ENCODE measurements at places on chromosomes 12 and 14.

- no peak for DNase-seq
These were observed 95.8 kb upstream of the PLEKHG7 start for GRCh38 chr12:92606956-92607355.

DNA sequence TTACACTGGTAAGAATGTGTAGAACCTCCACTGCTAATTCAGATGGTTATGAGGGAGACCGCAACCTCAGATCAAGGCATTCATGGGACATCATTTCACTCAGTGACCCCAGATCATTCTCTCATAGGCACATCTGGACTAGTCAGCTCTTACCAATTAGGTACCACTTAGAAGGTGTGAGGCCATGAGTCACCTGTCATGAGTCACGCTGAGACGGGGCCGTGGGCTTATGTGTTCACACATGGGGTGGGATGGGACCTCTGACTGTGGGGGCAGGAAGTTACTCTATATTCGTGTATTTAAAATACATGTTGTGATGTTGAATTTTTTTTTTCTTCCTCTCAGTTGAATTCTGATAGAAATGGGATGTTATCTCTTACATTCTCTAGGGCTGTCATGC is 55.9 kb downstream of the CCDC92 start:
- DNase-seq = no peak

GRCh38 chr12:97151481-97151880 is 244.4 kb downstream of the NEDD1 start:
- DNase-seq = no peak

GRCh38 chr14:92531106-92531873 is 17.7 kb downstream of the RIN3 start:
- DNase-seq = no peak

DNA sequence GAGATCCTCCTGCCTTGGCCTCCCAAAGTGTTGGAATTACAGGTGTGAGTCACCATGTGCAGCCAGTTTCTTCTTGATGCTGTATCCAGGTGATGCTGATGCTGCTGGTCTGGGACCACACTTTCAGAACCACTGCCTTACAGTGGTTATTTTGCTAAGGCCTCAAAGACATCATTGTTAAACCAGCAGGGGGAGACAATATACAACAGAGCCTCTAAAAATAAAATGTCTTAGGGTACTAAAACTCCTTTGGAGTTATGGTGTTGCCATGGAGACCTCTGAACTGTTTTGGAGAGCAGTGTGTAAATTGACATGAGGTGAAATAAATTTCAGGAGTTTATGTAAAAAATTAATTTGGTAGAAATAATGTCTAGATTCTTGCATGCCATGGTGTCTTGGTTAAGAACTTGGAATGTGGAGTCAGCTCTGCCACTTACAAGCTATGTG is 1.1 kb upstream of the ARG2 start:
- DNase-seq = peak; percentile 74

- no peak for DNase-seq
These were observed 31.2 kb downstream of the DACT1 start for GRCh38 chr14:58668848-58669480.

DNA sequence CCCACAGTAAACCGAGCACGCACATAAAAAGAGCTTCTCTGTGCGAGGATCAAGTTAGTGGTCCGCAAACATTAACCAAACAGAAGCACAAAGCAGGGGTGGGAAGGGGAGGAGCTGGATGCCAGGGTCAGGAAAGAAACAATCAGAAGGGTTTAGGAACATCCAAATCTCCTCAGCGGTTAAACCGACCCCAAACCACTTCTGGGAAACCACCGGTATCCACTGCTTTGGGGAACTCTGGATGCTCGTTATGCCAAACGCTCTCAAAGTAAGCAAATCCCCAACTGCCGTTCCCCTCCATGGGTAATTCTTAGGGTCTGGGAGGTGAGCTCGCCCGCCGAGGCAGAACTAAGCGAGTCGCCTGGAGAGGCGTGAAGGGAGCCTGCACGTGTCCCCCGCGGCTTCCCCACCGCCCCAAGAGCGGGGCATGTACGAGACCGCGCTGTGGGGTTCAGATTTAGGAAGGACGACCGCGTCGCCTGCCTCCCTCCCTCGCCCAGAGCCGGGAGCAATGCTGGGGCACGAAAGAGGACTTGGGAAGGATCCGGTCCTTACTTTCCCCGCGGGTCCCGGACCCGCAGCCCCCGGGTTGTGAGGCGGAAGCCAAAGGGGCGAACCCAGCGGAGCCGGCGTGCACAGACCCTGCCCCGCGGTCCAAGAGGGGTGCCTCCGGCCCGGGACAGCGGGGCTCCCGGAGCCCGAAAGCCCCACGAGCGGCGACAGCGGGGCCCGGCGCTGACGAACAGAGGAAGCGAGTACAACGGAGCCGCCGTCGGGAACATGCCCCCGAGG is 711 bp downstream of the SBNO1 start:
- no peak for DNase-seq

DNA sequence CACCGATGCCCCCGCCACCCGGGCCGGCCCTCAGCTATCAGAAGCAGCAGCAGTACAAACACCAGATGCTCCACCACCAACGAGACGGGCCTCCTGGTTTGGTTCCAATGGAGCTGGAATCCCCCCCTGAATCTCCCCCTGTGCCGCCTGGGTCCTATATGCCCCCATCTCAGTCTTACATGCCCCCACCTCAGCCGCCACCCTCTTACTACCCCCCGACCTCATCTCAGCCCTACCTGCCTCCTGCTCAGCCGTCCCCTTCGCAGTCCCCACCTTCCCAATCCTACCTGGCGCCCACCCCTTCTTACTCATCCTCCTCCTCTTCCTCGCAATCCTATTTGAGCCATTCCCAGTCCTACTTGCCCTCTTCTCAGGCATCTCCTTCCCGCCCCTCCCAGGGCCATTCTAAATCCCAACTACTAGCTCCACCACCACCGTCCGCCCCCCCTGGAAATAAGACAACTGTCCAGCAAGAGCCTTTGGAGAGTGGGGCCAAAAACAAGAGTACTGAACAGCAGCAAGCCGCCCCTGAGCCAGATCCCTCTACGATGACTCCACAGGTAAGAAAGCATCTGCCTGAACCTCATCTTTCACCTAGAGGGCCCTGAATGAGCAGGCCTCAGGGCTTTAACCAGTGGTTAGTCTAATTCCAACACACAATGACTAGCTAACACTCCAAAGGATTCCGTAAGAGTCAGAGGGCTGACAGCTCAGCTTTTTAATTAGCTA is 851 bp downstream of the YLPM1 start:
- DNase-seq = no peak

DNA sequence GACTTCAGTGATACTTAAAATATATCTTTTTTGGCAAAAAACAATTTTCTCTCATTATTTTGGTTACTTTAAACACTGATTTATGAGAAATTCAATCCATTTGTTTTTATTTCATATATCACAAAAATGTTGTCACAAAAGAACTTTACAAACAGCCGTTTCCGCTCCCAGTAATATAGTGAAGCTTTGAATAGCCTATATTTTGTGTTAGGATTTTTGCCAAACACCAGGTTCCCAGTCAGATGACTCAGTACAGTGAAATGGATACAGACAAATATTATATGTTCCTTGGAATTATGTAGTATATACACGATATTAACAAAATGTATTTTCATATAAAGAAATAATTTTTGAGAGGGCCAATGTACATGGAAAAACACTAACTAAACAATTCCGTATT is 411.1 kb downstream of the CCER1 start:
- peak; percentile 64 for DNase-seq

DNA sequence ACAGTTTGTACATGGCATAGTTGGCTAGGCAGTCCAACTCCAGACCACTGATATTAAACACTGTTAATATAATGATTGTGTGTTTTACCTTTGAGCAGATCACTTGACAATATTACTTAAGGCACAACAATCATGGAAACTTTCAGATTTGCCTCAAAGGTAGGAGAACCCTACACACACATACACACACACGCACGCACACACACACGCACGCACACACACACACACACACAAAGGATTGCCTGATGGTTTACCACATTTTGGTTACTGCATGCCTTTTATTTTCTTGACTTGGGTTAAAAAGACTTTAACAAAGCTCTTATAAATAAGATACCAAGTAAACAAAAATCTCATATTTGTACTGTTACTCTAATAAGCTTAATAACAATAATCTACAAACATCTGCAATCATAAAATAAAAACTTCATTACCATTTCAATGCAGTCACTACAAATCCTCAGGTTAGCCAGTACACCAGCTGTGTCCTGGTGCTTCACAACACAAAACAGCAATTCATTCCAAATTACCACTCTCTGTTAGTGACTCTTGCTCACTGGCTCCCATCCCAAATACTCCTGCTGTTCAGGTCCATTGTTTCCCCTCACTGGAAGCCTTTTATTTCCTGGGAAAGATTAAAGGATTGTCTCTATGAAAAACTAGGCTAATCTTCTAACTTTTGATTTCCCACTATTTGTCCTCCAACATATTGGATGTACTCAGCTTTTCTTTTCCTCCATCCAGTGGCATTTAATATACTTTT is 175.2 kb upstream of the ATP2B1 start:
- DNase-seq = peak; percentile 42

DNA sequence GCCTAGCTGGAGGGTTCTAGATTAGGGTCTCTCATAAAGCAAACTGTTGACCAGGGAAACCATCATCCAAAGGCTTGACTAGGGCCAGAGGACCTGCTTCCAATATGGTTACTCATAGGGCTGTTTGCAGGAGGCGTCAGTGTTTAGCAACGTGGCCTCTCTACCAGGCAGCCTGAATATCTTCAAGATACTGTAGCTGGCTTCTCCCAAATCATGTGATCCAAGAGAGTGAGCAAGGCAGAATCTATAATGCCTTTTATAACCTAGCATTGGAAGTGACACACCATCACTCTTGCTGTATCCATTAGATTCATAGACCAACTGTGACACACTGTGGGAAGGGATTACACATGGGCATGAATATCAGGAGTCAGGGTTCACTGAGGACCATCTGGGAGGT is 17.3 kb downstream of the TPH2 start:
- peak; percentile 14 for DNase-seq

Data from HCEC 1CT (cell line).